ENCODE measurements at places on chromosomes 7 and 10.

DNA sequence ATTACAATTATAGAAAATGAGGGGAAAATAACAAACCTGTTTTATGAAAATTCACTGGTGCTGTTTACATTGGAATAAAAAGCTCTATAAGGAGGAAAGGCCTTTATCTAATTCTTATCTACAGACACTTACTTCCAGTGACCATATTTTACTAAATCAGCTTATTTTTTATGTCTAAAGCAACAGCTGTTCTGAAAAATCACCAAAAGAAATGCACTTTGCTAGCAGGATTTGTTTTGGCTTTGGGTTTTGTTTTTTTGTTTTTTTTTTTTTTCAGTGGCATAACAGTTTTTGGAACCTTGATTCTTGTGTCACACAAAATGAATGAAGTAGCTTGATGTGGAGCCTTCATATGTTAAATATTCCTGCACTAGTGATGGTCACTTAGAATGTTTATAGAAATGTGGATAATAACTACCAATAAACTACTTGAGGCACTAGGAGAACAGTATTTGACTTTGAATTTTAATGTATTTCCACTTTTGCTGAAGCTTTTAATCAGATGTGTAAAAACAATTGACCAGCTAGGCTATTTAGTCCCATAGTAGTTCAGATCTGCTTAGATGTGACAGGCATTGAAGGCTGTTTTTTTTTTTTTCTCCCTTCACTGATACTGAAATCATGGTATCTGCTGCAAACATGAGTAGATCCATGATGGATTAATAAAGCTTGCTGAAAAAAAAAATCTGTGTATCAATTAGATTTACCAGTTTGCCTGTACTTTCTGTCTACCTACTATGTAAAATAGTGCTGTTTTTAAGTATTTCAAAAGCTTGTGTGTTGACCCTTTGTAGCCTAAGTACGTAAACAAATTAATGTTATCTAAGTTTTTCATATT, 2.8 kb downstream of the ARL4A start:
- DNase-seq: no peak

DNA sequence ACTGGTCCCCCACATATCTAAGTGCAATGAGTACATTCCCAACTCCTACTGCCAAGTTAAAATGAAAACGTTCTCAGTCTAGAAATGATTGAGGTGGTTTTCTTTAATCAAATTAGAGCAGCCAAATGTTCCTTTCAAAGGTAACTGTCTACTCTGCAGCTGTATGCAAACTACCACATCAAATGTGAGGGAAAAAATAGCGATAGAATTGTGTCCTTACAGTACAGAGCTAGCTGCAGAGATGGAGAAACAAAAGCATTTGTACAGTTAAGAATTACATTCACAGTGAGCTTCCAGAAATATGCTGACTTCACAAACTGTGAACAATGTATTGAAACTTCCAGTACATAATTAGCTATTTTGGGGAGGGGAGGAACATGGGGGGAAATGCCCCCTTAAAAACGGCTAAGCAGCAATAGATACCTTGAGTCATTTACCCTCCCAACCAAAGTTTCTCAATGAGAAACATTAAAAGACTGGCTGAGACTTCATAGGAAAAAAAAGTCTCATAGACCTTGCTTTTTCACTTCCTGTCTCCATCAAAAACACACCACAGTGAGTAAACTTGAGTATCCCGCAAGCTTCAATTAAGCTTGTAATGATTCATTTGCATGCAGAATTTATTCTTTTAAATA, 22.9 kb downstream of the CDK6 start:
- DNase-seq: no peak

- no peak for DNase-seq
Observed at GRCh38 chr10:125709553-125710474, 9.7 kb upstream of the EDRF1 start.

- DNase-seq: no peak
Observed at GRCh38 chr10:5620966-5621365, 45.4 kb downstream of the ASB13 start.

GRCh38 chr10:126108693-126109092, 212.3 kb downstream of the FANK1 start:
- DNase-seq: no peak

DNA sequence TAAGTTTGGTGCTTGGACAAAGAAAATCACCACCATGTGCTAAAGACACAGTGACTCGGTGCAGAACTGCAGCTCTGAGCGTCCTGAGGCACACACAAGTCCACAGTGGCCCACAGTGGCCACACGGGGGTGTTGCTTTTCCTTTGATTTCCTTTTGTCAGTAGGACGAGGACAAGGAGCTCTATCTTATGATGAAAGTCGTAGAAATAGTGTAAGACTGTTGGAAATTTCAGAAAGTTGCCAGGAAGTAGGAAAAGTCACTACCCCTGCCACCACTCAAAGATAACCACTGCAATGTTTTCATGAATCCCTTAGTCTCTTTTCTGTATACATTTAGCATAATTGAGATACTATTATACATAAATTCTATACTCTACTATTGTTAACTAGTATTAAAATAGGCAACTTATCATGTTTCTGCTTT, 146.0 kb downstream of the TNS3 start:
- DNase-seq: peak; percentile 85

GRCh38 chr10:1206601-1207000, 150.4 kb downstream of the WDR37 start:
- DNase-seq: no peak

- no peak for DNase-seq
Observed at GRCh38 chr10:58258977-58259692, 8.6 kb downstream of the IPMK start.

DNA sequence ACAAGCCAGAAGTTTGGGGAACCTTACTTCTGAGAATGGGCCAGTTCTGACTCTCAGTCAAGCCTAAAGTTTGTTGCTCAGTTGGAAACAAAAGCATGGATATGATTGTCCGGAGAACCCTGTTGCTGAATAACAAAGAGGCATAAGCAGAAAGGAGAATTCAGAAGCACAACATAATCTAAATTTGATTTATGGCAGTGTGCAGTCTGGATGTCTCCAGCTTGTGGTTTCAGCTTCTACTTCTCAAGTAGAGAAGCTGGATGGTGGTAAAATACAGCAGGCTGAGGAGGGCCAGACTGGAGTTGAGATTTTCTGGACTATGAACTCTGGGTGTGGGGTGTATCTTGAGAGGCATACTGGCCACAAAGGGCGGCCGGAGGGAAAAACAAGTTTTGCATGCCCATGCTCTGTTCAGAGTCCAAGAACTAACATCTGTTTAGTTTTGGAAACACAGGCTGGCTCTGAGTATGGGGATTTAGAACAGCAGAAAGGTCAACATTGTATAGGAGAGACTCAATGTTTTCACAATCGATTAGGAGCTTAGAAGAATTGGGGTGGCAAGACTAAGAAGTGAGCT, 592.9 kb downstream of the CNTNAP2 start:
- DNase-seq: no peak

- no peak for DNase-seq
Observed at GRCh38 chr10:6140141-6140841, 51.5 kb downstream of the RBM17 start.

DNA sequence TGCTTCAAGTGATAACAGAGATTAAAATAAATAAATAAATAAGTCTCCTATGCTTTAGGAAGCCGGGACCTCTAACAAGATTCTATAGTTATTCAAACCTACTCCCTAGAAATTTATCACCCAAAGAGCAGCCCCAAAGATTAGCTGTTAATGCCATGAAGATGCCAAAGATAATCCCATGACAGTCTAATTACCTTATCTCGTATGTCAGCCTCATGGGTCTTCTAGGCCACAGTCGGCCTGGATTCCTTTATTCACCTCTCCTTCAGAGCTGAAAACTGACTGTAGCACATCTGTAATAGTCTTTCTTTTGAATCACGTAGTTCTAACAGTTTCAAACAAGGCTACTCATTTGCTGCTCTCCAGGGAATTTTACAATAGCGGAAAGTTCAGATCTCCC, 24.2 kb downstream of the COL1A2 start:
- no peak for DNase-seq

All from T47D (cell line).